ENCODE measurements at places on chromosomes 7 and 10.
A peak's percentile ranks its signal among the peaks of the same experiment; 100 is the strongest.

DNA sequence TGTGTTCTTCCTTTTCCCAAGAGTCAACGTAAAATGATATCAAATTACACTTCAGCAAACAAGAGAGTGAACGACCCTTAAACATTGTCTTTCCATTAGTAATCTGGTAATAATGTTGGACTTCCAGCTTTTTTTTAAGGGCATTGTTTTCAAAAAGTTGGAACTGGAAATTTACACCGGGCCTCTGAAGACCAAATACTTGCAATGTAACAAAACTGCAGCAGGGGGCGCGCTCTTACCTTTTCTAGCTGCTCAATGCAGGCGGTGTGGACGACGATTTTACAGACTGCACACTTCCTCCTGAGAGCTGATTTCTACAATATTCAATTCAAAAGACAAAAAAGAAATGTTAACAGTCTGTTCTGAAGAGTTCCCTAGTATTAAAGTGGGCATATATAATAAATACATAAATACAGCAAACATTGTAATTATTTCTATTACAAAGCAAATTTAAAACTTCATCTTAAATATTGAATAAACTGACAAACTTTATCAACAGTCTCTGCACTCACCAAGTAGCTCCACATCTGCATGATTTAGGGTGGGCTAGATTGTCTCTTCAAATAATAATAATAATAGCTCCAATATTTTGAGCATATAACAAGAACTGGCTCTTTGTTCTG lies 190.4 kb downstream of the DGKI start:
- peak; percentile 83 for DNase-seq

DNA sequence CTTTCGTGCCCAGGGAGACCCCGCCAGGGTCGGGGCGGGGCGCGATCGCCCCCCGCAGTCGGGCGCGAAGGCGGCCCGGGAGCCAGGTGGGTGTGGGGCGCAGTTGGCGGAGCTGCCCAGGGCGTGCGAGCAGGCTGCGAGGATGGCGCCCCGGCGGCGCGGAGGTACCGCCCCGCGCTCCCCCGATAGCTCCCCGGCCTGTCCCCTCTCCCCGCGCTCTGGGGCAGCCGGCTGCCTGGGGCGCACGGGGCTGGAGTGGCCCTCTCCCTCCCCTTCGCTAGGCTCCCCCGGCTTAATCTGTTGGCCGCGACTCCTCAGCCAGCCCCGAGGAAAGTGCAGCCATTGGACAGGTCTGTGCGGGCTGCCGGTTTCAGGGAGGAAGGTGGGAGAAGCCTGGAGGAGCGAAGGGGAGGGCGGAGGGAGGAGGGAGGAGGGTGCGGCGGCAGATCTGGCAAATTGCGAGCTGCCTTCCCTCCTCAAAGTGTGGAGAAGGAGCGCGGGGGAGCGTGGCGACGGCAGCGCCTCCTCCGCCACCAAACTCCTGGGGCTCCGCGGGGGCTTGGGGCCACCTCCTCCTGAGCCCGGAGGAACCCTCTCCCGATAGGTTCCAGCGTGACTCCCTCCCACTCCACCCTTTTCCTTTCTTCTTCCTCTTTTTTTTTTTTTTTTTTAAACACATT lies 361 bp upstream of the PLXDC2 start:
- DNase-seq, result peak; percentile 89

- no peak for DNase-seq
Observed at GRCh38 chr7:152382244-152382643, 53.6 kb downstream of the KMT2C start.

DNA sequence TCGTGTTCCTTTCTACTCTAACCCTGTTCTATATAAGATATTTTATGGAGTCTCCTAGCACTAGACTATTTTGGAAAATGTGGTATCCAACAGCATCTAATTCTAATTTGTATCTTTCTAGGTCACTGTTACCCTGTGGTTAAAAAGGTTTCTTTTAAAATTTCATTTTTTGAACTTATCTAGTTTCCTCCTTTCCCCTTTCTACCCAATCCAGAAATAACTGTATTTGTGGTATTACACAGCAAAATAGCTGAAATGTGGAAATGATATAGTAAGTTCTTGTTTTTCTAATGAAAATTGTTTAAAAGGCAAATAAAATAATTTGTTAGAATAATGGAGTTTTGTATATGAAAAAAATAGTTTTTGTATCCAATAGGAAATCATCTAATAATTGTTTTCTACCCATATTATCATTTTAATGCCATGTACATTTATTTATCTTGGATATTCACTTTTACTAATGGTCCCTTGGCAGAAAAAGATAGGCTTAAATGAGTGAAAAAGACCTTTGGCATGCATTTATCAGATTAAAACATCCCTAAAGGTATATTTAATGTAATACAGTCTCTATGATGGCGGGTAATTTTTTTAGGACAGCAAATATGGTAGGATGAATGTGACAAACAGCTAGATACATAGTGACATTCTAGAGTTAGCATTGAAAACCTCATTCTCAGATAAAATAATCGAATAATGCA lies 175.5 kb upstream of the PLXDC2 start:
- no peak for DNase-seq

GRCh38 chr7:130560972-130561371 lies 69.1 kb downstream of the MEST start:
- DNase-seq, result no peak
